ENCODE measurements at places on chromosomes 11 and 22.

DNA sequence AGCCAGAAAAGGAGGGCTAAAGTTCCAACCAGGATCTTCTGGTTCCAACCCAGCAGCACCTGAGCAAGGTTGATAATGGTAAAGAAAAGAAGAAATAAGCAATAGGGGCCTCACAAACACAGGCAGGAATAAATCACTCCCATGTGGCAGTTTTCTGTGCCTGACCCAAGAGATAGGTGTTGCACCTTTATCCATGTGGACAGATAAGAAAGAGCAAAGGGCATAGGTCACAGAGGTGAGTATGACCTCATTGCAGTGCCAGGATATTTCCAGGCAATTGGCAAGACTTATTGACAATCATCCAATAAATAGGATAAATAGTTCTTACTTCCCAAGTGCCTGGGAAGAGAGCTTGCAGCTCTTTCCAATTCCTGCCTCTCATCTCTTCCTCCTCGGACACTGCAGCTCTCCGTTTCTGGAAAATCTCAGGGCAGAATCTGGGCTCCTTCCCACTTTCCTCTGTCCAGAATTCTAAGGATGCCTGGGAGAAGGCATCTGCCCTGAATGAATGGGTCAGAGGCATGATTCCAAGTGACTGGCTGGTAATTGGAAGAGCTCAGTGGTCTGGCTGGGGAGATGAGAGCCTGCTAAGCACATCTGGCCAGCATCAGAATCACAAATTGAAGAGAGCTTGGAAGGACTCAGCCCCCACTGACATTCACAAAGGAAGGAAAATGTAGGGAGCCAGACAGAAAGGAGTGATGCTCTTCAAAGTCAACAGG lies 14.5 kb upstream of the LRRC55 start:
- no peak for DNase-seq

DNA sequence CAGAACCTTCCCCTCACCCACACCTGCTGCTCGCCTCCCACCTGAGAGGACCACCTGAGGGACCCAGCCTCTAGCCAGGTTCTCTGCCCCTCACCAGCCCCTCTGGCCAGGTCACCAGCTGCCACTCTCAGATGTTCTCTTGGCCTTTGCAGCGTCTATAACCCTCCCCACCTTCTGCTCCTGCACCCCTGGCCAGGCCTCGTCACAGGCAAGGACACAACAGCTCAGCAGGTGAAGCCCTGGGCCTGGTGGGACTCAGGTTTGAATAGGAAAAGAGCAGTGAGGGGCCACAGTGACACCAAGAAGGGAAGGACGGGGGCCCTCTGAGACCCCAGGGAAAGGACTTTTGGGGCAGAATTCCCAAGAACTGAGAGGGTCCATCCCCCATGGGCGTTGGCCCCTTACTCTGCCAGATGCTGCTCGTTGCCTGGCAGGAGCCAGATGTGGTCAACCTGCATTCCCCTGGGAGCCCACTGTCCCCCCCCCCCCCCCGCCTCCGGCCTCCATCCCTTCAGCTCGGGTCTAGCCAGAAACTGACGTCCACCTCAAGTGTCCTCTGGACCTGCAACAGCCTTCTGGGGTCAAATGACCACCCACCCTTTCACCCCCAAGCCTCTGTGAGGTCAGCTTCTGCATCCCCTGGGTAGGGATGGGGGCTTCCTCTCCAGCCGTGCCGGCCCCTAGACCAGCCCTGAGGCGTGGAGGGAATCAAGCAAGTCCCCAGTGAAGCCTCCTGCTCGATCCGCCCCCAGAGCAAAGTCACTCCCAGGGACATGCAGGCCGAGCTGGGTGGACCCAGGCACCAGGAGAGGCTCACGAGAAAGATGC lies 28.7 kb downstream of the SBF1 start:
- no peak for DNase-seq

DNA sequence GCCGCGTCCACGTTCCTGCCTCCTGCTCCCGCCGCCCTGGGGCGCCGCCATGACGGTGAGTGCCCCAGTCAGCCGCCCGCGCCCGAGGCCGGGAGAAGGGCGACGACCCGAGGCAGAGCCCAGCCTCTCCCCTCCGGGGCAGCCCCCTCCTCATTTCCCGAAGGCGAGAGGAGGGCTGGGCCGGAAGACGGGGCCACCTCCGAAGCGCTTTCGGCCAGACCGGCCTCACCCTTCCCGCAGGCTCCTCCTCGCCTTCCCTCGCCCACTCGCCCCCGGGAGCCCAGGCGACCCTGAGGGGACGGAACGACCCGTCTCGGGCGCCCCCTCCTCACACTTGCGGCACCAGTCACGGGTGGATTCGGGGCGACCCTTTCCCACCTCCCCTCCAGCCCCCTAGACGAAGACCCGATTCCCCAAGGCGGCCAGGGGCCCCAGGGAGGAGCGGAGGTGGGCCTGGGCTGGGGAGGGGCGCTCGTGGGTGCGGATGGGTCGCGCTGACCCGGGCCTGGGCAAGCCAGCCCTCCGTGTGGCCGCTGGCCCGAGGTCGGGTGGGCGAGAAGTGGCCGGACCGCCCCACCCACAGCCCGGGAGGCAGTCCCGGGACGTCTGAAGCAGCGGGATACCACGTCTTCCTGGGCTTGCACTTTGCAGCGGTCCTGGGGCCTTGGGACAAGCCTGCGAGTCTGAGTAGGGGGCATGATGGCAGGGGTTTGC lies 49.7 kb downstream of the TRIOBP start:
- DNase-seq = no peak

DNA sequence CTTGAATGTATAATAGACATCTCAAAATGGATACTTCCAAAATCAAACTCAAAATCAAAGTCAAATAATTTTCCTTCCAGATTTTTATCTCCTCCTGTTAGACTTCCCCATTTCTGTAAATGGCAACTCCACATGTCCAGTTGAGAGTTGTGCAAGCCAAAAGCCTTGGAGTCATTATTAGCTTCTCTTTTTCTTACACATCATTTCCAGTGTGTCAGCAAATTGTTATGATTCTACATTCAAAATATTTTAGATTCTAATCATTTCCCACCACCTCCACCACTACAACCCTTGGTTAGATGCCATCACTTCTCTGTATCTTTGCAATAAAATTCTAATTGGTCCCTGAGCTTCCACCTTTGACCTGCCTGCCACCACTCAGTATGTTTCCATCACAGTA lies 155.7 kb downstream of the CNTN5 start:
- no peak for DNase-seq

DNA sequence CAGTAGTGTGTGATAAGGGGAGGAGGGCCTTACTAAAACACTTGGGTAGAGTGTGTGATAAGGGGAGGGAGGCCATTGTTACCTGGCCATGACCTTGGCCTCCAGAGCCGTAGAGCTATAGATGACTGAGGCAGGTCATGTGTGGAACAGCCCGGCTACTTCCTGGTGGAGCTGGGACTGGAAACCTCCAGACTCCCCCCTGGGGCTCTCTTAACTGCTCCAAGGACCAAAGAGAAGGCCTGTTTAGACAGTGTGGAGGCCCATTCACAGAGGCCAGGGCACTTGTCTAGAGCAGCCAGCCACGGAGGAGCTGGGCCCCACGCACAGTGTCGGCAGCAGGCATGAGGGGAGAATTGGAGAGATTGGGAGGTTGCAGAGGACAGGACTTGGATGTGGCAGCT lies 12.5 kb upstream of the MICALL1 start:
- no peak for DNase-seq

- no peak for DNase-seq
Measured at GRCh38 chr11:65872586-65873317, at the start of gene EFEMP2. EFEMP2 (minus strand) TSS chr11:65872800; CDS start chr11:65872354, 446 bp downstream.

GRCh38 chr11:61601512-61601911 lies 20.6 kb upstream of the SYT7 start:
- no peak for DNase-seq

DNA sequence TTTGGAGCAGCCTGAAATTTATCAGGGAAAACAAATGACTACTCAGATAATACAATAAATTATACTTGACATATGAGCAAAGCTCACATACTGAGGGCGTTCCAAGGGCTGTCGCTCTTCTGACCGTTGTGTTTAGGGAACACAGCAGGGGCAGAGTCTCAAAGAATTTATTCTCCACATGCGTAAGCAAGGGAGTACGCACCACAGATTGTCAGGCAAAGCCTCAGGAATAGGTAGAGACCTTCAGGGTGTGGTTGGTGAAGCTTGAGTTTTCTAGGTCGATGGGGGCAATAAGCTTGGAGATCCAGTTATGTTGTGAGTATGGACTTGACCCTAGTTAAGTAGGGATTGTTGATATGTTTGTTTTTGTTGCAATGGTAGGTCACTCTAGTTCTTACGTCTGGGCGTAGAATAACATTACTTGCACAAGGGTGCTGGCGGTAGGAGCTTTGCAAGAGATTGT lies 830 bp downstream of the ACAT1 start:
- no peak for DNase-seq

DNA sequence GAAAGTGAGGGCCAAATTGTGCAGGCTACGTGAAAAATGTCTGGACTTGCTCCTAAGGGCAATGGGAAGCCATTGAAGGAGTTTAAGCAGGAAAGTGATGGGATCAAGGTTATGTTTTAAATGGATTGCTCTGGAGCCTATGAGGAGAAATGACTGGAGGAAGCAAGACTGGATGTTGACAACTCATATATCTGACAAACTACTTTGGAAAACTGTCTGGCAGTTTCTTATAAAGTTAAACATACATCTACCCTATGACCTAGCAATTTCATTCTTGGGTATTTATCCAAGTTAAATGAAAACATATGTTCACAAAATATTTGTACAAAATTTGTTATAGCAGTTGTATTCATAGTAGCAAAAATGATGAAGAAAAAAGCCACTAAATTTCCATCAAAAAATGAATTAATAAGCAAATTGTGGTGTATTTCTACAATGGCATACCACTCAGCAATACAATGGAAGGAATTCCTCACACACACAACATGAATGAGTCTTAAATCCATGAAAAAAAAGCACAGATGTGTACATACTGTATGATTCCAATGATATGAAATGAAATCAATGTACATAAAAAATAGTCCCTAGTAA lies 24.1 kb downstream of the FZD4 start:
- DNase-seq = no peak

GRCh38 chr11:15157181-15157580 lies 42.5 kb downstream of the INSC start:
- DNase-seq = no peak

GRCh38 chr22:46309526-46310085 lies 12.9 kb downstream of the GTSE1 start:
- DNase-seq = no peak

DNA sequence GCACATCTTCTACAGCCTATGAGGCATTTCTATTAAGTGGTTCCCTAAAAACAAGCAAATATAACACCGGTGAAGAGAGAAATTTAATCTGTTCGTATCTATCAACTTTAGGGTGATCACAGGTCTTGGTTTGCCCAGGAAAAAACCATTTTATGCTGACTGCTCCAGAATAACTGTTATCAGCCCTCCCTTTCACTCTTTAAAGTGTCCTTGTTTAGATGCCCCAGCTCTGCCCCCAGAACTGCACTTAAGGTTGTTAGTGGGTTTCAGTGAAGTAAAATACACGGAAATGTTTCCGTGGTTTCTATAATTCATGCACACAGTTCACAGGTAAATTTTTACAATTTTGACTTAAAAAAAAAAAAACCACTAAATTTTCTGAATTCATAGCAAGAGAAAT lies 70.0 kb downstream of the NARS2 start:
- no peak for DNase-seq

DNA sequence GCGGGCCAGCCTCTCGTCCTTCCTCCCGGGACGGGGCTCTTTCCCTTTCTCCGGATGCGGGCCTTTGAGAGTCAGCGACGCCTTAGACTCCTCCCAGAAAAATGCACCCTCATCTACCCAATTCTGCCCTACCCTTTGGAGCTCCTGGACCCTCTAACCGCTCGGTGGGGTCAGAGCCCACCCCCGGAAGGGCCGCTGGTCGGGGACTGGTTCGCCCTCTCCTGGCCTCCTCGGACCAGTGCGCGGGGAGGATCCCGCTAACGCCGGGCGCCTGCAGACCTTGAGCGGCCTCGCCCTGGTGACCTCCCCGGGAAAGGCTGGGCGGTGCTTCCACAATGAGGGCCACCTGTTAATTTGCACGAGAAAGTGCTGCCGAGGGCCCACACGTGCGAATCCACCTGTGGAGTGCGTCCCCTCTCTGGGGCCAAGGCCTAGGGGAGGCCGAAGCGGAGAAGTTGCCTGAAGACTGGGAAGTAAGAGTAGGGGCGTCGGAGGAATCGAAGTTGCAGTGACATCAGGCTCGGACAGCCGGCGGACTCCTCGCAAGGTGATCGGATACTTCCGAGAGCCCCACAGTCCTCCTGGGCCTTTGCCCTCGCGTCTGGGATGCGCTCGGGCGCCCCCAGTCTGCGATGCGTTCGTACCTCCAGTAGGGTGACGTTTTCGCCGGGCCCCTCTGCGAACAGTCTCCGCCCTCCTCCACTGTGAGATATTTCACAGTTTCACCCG lies 61.5 kb downstream of the ENDOD1 start:
- DNase-seq = peak; percentile 83

GRCh38 chr11:63862923-63863322 lies 24.0 kb downstream of the MARK2 start:
- no peak for DNase-seq

GRCh38 chr11:114027391-114027790 lies 32.1 kb upstream of the ZBTB16 start:
- no peak for DNase-seq

DNA sequence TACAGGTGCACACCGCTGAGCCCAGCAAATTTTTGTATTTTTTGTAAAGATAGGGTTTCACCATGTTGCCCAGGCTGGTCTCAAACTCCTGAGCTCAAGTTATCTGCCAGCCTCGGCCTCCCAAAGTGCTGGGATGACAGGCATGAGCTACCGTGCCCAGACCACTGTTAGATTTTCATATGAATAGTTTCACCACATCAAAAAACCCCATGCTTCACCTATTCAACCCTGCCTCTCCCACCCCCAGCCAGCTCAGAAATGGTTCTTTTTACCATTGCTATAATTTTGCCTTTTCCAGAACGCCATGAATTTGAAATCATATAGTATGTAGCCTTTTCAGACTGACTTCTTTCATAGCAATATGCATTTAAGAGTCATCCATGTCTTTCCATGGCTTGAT lies 37.9 kb downstream of the CDPF1 start:
- no peak for DNase-seq

DNA sequence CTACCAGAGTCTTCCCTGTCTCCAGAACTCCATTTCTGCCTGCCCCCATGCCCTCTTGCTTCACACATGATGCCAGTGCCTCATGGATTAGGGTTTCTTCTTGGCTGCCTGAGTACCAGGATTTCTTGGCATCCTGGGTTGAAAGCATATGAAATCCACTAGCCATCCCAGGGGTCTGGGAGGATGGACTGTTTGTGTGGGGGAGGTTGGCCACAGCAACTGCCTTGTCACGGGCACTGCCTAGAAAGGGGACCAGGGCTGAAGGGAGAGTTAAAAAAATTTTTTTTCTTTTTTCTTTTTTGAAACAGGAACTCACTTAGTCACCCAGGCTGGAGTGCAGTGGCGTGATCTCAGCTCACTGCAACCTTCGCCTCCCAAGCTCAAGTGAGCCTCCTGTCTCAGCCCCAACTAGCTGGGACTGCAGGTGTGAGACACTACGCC lies 4.2 kb downstream of the USP35 start:
- no peak for DNase-seq

DNA sequence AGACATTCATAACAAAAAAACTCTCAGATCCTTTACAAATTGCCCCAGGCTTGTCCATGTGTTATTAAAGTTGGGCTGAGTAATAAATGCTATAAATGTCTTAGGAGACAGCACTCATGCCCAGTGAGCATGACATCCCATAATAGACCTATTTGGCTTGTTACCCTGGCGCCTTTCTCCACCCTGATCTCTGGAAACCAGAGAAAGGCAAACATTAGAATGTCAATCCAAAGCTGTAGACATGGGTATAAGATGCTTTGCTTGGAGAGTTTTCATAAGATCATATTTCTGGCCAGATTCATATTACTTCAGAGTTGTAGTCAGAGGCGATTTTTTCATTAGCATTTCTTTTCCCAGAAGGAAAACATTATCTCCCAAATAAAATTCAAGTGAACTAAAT lies 161.3 kb upstream of the UBASH3B start:
- no peak for DNase-seq

GRCh38 chr11:44814881-44815592 lies 88.3 kb downstream of the TSPAN18 start:
- no peak for DNase-seq

All from stimulated activated CD8-positive, alpha-beta memory T cell treated with anti-CD3 and anti-CD28 coated beads, Interleukin-12 subunit alpha, Interleukin-12 subunit beta, amount 100 ng/mL, for 1 hour (primary cell).